ENCODE measurements at places on chromosomes 4 and X.

GRCh38 chrX:130987241-130987640 is 70.9 kb upstream of the ARHGAP36 start:
- DNase-seq = no peak

GRCh38 chrX:18886344-18887161 is 97.4 kb downstream of the PHKA2 start:
- DNase-seq = no peak

DNA sequence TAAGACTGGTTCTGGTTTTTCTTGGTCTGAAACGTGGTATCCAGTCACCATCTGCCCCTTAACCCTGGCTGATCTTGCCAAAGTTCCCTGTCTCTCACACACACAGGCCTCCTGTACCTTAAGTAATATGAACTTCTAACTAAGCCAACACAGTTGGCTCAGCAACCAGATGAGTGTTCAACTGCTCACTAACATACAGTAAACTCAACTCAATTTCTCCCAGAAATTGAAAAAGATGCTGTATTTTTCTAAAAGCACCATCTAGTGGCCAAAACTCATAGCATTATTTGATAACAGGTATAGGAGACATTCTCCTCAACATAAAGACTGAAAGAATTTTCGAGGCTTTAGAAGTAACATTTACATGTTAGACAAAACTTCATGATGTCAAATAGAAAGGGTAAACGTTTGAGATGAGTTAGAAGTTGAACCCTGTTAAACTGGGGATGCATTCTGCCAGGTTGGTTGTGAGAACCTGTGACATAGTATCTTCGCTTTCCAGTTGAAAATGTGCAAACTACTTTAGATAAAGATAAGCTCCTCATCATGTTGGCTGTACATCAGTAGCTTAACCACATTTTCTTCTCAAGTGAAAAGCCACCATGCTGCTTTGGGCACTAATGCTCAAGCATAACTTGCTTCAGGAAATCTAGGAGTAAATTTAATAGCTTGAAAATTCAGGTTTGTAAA is 31.2 kb downstream of the CCNI start:
- no peak for DNase-seq

GRCh38 chr4:124066595-124066994 is 645.9 kb downstream of the ANKRD50 start:
- DNase-seq = no peak

GRCh38 chr4:159946983-159947615 is 844.2 kb downstream of the RAPGEF2 start:
- DNase-seq = no peak

- no peak for DNase-seq
These were observed 17.0 kb downstream of the MRFAP1 start for GRCh38 chr4:6657242-6658208.

Data from activated T-cell treated with anti-CD3 and anti-CD28 coated beads for 4 hours (primary cell).